Activated T-cell treated with anti-CD3 and anti-CD28 coated beads for 48 hours (primary cell): ENCODE measurements at places on chromosomes 7 and 10.
A peak's percentile ranks its signal among the peaks of the same experiment; 100 is the strongest.

- no peak for DNase-seq
Observed at GRCh38 chr10:115879372-115880089, 393.5 kb downstream of the GFRA1 start.

DNA sequence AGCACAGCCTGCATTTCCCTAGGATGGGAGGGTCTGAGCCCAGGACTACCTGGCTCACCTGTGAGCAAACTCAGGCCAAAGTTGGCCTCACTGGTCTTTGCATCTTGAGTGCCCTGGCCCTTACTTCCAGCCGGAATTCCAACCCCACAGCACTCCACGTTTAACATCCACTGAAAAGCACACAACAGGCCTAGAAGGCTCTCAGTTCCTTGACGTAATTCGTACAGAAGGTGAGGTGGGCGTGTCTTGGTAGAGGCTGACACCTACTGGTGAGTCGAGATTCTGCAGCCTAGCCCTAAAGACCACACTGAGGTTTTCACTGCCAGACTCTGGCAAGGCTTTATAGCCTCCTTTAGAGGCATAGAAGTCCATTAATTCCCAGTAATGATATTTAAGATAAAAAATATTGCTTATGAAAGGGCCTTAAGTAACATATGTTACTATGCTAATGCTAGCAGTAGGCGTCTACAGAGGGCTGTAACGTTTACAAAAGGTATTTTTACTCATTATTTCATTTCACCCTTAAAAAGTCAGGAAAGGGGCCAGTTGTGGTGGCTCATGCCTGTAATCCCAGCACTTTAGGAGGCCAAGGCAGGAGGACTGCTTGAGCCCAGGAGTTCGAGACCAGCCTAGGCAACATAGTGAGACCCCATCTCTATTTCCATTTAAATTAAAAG, 95.8 kb downstream of the HIP1 start:
- peak; percentile 59 for DNase-seq

GRCh38 chr10:128530301-128530700, 404.1 kb upstream of the MKI67 start:
- no peak for DNase-seq

- DNase-seq, result no peak
Observed at GRCh38 chr7:109246330-109247077, 676.8 kb downstream of the DNAJB9 start.

DNA sequence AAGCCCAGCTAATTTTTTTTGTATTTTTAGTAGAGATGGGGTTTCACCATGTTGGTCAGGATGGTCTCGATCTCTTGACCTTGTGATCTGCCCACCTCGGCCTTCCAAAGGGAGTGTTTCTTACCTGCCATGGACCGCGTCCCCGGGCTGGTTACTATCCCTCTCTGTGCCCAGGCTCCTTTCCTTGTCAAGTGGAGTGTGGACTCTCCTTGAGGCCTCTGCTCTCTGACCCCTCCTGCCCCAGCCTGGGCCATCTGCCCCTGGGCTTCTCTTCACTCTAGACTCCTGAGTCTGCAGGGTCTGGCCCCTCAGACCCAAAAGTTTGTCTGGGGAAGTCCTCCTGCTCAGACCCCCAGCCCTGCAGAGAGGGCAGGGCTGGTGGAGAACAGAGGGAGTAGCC, 20.7 kb downstream of the NEURL1 start:
- no peak for DNase-seq

DNA sequence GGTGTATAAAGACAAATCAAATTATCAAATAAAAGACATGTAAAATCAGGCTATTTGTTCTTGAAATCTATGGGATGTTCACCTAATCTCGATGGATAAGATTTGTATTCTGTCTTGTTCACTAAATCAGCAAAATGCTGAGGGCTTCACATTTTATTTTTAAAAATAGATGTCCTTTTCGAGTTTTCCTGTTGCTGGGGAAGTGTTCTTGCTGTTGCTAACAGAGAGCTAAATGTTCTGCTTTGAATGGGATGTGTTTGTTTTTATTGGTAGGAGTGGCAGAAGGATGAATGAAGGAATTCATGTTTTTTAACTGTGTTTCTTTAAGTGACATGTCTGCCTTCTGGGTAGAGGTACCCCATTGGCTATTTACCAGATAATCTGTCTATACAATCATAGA, 7.3 kb upstream of the SNX13 start:
- DNase-seq, result no peak

DNA sequence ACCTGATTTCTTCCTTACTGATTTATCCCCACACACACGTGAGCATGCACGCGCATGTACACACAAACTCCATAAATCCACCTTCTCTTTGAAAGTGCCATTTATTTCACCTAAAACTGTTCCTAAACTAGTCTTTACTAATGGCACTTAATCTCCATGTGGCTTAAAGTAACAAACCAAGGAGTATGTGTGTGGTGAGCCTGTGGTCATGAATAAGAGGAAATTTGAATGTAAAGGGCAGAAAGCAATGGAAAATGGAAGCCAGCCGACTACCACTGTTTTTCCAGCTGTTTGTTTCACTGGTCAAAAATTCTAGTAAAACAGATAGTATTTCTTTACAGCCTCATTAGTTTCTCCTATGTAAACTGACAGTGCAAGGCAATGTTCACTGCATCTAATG, 23.8 kb downstream of the SEMA3C start:
- DNase-seq, result no peak

GRCh38 chr7:42426163-42426562, 189.2 kb upstream of the GLI3 start:
- no peak for DNase-seq

DNA sequence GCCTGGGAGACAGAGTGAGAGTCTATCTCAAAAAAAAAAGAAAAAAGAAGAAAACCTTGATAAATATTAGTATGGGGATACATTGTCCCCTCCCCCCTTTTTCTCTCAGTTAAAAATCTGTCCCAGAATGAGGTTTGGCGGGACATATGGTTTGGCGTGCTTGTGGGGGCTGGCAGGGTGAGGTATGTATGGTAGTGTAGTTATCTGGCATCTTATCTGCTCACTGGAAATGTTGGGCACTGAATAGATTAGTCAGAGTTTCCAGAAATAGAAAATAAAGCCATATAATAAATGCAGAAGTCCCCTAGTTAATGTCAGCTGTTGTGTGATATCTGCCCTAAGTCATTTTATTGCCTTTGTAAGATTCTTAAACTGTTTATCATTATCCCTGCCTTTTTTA, 397.5 kb upstream of the GALNT17 start:
- no peak for DNase-seq

DNA sequence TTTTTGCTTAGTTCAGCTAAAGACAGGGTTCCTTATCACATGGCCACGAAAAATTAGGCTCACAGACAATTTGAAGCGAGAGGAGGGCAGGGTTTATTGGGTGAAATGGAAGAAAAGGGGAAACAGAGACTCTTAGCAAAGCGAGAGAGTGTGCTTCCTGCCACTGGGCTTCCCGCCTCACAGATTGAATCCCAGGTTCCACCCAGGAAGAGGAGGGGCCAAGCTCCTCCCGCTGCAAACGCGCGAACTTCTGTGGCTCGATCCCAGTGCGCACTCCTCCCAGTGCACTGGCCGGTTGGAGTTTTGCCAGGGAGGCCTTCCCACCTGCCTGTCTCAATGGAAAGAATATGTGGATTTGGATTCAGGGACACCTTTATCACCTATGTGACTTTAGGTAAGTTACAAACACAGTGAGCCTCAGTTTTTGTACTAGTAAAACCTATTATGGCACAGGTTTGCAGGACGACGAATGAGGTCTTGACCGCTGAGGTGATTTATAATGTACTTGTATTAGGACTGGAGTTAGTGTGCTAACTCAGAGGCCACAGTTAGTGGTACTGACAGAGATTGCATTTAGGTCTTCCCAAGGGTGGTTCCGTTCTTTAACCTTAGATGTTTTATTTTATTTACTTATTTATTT, 48.5 kb upstream of the SP8 start:
- no peak for DNase-seq

- DNase-seq, result no peak
Observed at GRCh38 chr10:121873236-121873635, 54.6 kb downstream of the ATE1 start.

- DNase-seq, result peak; percentile 29
Observed at GRCh38 chr10:8130973-8131911, 76.8 kb downstream of the GATA3 start.

DNA sequence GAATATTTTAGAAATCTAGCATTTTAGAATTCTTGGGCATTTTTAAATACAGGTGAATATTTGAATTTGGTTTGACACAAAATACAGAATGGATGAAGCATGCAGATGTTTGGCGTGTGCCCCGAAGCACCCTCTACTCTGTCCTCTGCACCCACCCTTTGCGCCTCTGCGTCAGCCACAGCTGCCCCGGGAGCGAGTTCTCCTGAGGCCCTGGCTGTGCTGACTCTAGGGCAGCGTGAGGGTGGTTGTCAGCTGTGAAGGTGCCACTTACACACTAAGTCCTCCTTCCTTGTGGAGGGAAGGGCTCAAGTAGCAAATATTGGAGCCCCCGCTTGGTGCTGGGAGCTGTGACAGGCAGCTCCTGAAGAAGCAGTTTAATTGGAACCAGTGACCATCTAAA, 48.4 kb downstream of the DAGLB start:
- DNase-seq, result no peak

DNA sequence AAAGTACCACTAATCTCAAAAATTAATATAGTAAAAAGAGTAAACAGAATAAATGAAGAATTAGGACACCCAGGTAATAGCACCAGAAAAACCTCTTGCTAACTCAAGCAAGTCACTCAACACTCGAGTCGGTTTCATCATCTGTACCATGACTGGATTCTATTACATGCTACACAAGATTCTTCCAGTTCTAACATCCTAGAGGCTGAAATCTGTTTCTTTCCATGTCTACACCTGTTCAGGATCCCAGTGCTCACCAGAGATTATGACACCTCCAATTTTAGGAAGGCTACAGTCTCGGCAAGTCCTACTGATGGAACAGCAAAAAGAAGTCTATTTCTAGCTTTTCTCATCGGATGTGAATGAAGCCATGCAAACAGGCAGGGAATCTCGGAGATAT, 95.3 kb upstream of the ANK3 start:
- no peak for DNase-seq
